ENCODE measurements at places on chromosomes 16 and 17. TPM values are rescaled to one million over a fixed set of nuclear protein-coding genes. Genes with fewer than 3 reads are reported as not detected.

GRCh38 chr17:37786481-37786880 is 41.6 kb upstream of the HNF1B start:
- no peak for DNase-seq

DNA sequence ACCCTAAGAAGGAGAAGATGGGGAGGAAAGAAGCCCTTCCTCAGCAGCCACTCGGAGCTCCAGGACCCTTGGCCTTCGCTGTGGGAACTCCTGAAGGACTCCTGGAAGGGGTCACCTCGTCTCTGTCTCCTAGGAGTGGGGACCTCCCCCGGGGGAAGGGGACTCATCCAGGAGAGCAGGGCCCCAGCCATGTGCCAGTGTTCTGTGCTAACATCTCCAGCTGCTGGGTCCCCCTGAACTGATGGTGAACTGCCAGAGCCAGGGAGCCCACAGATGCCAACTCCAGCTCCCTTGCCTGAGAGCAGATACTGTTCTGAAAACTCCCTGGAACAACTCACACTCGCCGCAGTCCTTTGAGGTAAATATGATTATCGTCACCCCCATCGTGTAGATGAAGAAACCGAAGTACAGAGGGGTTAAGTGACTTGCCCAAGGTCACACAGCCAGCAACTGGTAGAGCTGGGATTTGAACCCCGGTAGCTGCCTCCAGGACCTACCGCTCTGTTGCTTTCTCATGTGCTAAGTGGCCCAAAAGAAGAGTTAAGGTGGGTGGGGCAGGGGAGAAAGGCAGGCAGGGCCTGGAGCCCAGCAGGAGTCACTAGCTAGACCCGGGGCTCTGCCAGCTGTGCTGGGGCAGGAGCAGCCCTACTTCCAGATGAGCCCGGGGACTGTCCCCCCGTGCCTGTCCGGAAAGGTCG is 10.5 kb downstream of the TIMM22 start:
- no peak for DNase-seq

- DNase-seq = no peak
These were observed 243.5 kb downstream of the FOXL1 start for GRCh38 chr16:86821895-86822294.

DNA sequence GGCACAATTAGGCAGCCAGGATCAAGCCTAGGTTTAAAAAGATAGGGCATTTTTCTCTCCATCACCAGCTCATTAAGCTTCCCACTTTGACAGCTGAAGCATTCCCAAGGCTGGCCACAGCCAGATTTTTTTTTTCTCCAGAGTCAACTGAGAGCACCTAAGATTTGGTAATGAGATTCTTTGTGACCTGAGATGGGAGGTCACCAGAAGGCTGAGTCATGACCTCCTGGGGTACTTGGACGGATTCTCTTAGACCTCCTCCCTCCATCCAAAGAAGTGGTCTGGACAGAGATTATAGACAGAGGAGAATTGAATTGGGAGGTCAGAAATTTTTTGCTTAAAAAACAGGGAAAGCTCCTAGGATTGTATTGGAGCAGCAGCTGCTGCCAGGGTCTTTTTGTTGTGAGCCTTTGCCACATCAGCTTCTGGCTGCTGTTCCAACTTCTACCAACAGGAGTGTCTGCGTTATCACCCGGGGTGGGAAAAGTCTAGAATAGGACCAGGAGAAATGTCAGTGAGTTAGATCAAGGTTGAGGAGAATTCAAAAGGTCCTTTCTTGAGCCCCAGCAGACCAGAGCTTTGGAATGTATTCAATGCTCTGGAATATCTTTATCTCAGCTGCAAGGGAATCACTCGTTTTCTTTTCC is 221.2 kb upstream of the N4BP1 start:
- no peak for DNase-seq

DNA sequence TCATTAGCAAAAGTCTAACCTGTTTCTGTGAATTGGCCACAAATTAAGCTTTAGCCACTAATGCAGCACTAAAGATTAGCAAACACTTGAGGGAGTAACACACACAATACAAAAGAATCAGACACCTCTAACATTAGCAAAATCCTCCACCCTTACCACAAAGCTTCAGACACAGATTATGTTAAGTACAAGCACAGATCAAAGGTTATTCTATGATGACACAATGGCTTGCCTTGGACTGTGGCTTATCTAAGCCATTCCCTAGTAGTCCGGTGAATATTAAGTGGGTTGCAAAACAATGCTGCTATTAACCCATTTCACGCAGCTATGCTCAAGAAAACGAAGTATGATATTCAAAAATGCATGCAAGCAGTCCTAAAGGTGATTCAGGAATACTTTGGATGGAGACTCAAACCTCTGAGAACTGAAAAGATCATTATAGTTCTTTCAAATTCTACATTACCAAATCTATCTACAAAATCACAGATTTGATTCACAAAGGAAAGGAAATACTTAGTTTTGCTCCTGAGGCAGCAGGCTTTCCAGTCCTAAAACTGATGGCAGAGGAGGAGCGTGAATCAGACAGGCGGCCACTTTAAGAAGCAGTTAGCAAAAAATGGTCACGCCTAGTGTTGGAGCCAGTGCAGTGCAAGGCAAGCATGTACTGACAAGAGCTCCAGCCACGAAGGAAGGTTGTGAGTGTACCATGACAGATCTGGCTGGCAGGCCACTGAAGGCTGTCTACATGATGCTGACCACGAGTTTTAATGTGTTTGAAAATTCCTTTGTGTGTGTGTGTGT is 67.2 kb downstream of the PARN start:
- no peak for DNase-seq

DNA sequence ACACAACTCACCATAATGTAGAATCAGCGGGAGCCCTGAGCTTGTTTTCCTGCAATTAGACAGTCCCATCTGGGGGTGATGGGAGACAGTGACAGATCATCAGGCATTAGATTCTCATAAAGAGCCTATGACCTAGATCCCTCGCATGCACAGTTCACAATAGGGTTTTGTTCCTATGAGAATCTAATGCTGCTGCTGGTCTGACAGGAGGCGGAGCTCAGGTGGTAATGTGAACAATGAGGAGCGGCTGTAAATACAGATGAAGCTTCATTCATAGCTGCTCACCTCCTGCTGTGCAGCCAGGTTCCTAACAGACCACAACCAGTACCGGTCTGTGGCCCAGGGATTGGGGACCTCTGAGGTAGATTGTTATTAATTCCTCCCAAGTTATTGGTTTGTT is 2.9 kb upstream of the DOK4 start:
- no peak for DNase-seq

The CTRB1 gene
- total RNA-seq = not detected

GRCh38 chr16:89489898-89490438 is 393 bp downstream of the ANKRD11 start:
- no peak for DNase-seq

DNA sequence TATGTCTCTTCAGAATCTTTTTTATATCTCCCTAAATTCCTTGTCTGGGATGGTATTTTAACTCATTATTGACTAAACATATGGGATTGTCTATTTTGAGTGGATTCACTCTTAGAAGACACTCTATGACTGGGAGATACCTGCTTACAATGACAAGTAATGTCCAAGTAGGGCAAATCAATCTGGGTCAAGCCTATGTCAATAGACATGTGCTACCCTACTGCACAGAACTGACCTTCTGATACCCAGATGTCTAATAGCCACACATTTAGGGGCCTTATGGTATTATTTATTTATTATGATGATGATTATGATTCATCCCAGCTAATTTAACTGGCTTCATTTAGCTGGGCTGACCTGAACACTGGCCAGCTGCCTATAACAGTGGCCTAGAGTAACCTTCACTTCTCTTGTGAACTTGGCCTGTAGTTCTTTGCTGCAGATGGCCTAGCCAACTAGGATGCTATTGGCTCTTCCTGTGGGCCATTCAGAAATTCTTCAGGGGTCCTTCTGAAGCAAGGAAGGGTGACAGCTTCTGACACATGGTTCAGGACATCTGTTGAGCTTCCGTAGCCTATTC is 138.0 kb downstream of the ANKFN1 start:
- no peak for DNase-seq

- DNase-seq = no peak
These were observed 2.0 kb downstream of the WSCD1 start for GRCh38 chr17:6072157-6072556.

DNA sequence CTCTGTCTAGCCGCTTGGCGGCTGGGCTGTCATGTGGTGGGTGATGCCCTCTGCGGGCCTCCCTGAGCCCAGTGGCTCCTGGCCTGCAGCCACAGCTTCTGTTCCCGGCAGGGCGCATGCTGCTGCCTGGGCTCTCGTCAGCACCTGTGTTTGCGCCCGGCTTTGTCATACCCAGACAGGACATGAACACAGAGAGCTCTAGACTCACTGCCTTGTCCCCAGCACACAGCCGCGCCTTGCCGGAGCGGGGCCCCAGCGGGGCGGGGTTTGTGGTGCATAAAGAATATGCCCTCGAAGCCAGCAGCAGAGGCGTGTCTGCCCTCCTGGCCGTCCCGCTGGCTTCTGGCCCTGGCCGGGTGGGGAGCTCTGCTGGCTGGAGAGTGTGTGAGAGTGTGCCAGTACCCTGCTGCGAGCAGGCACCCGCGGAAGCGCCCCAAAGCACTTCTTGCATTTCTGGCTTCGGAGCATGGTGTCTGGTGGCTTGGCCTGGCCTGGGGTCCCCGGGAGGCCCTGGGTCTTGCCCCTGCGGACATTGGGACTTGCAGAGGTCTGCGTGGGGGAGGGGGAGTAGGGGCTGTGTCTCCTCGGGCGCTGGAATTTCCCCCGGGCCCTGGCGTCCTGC is 14.4 kb downstream of the ASPSCR1 start:
- DNase-seq = peak; percentile 26

DNA sequence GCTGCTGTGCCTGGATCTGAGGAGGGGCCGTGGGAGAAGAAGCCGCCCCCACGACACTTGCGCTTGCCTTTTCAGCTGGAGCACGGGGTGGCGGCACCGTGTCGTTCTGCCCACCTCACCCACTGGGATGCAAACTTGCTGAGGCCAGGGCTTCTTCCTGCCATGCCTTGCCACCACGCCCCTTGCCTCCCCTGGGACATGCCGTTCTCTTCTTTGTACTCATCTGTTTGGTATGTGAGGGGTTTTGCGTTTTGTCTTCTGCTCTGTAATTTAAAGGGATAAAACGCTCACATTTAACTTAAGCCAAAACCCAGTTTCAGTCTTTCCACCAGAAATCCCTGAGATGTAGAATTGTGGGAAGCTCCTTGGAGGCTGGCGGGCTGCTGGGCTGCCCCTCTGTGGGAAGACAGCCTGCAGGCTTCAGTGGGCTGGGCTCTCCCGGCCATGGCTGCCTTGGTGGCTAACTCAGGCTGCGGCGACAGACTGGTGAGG is 180.2 kb downstream of the RPTOR start:
- peak; percentile 17 for DNase-seq

DNA sequence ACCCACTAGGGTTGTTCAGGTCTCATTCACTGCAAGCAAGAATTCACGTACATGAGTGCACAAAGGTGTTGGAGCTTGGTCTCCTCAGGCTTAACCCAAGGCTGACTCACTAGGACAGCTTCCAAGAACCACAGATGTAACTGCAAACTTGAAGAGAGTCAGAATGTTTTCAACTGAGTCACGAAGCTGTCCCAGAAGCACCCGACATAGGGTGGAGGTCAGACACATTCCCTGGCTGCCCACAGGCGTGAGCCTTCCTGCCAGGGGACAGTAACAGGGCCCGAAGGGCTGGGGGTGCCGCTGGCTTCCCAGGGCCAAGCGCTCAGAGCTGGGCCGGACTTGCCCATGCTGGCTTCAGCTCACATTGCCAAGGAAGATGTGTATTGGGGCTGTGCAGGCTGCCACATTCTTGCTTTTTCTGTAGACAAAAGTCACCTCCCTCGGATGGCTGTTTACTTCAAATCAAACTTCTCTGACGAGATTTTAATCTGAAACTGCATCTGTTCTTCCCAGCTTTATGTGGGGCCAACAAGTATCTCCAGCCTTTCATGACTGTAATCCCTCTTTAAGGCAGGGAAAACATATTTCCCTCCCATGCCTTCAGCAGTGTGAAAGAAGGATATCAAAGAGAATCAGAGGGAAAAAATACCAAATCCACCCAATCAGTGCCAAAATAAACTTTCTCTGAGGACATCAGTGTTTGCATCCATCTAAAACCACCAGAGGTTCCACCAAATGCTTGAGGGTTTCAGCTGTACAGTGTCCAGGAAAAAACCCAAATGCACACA is 14.3 kb downstream of the CMTM3 start:
- DNase-seq = peak; percentile 67

The CFAP119 gene
- 0.90 TPM for total RNA-seq

DNA sequence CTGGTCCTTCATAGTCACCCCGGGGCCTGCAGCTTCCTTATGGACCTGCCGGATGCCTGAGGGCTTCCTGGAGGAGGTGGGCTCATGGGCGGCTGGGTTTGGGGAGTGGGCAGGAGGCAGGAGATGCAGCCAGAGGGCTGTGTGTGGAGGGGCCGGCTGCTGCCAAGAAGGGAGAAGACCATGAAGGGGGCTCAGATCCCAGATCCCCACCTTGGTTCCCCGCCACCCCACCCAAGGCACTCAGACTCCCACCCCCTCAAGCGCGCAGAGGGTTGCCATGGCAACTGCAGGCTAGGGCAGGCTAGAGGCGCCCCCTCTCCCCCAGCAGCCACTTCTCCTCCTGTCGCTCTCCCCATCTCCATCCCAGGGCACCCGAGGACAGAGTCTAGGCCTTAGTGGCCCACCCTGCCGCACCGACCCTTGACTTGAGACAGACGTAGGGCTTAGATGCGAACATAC is 104.5 kb downstream of the CRLF3 start:
- DNase-seq = no peak

The NAGS gene
- total RNA-seq = 2.0 TPM

- DNase-seq = peak; percentile 86
These were observed 29.7 kb downstream of the FAM222B start for GRCh38 chr17:28812748-28813377.

DNA sequence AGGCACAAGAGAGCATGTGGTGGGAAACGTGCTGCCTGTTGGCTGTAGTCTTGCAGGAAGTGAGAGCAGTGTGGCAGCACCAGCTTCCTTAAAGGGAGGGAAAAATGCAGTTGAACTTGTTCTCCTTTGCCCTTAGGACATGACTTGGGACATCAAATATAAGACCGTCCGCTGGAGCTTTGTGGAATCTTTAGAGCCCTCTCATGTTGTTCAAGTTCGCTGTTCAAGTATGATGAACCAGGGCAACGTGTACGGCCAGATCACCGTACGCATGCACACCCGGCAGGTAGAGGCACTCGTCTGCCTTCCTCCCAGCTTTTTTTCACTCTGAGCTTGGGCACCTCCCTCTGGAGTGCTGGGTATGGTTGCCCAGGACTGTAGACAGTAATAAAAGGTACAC is 23.3 kb downstream of the GPR179 start:
- no peak for DNase-seq

DNA sequence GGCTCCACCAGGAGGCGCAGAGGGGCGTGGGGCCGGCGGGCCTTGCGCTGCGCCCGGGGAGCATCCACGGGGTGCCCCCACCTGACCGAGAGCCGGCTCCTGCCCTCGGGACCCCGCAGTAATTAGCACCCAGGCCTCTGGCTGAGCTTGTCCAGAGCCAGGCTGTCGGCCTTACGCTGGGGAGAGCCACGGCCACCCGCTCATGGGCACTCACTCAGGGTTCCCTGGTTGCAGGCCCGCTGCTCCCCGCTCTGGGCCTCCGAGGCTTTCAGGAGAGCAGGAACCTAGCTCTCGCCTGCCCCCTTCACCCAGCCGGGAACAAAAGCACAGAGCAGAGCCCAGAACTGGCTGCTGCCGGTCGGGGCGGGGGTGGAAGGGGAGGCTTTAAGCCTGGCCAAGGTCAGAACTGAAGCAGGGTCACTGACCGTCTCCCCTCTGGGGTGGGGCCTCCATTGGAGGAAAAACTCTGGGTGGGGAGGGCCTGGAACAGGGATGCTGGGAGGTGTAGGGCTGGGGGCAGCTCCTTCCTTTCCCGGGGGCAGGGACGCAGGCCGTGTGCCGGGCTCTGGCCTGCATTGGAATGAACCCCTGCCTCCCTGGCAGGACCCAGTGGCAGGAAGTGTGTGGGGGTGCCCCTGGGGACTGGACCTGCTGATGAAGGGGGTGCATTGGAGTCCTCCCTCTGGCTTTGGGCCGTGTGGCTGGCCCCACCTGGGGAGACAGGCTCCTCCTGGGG is 12.3 kb downstream of the GLIS2 start:
- DNase-seq = peak; percentile 43

All from dermis microvascular lymphatic vessel endothelial cell (primary cell).